Activated CD4-positive, alpha-beta T cell treated with anti-CD3 and anti-CD28 coated beads for 24 hours (primary cell): ENCODE measurements at places on chromosomes 3 and 15.

DNA sequence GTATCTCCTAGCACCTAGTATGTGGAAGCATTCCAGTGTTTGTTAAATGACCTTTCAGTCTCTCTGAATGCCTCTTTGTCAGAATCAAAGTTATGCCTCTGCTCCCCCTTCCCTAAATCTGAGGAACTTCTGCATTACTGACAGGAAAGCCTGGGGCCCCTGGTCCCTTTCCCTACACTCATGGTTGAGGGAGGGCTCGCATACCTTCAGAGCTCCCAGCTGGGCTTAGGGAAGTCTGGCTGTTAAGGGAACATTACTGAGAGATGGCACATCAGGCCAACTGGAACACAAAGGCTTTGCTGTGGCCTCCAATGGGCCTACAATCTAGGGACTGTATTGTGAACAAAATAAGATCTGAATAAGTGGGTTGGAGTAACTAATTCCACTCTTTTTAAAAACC lies 10.3 kb downstream of the PKM start:
- no peak for DNase-seq

DNA sequence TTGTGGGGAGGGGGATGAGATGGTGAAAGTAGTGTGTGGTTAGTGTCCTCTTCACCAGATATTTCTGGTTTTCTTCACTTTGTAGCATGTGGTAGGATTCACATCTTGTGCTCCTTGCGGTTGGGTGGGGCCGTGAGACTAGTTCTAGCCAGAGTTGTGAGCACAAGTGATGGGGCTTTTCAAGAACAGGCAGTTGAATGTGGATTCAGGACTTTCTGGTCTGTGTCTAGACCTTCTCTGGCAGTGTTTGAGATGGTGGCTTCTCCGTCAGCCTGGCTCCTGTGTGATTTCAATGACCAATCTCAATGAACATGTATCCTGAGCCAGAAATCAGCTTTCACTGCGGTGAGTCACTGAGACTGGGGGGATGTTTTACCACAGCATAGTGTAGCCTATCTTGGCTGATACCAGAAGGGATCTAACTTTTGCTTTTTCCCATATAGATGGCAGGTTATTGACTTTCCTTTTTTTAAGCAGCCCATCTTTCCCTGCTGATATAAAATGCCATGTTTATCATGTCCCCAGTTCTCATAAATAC lies 82.6 kb downstream of the RPLP1 start:
- no peak for DNase-seq

DNA sequence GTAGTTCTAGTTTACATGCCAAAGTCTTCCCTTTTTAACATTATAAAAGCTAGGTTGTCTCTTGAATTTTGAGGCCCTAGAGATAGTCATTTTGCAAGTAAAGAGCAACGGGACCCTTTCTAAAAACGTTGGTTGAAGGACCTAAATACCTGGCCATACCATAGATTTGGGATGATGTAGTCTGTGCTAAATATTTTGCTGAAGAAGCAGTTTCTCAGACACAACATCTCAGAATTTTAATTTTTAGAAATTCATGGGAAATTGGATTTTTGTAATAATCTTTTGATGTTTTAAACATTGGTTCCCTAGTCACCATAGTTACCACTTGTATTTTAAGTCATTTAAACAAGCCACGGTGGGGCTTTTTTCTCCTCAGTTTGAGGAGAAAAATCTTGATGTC lies 21.3 kb downstream of the SLC35A5 start:
- no peak for DNase-seq

DNA sequence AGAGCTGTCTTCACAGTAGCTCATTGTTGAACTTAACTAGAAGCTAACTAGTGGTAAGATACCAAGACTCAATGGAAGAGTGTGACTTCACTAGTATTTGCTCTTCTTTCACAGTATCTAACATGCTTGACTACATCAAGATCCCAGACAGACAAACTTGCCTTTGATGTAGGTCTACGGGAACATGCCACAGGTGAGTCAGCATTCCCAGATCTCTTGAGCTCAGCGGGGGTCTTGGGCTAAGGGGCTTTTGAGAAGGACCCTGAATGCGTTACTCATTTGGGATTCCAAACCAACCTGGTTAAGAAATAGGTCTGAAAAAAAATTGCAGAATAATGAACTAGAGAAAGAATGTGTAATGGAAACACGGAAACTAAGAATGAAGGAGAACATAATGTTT lies 222.4 kb downstream of the RYR3 start:
- DNase-seq, result no peak

DNA sequence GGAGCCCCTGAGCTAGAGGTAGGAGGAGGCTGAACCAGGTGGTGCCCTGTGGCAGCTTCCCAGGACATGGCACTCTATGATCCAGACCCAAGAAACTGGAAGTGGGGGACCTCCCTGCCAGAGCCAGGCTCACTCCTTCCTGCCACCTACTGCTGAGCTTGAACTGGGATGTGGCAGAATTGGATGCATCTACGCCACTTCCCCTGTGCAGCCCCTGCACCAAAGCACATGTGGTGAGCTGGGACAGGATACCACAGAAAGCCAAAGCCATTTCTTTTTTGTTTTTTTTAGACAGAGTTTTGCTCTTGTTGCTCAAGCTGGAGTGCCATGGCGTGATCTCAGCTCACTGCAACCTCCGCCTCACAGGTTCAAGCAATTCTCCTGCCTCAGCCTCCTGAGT lies 518.0 kb upstream of the PPP2R3A start:
- no peak for DNase-seq

DNA sequence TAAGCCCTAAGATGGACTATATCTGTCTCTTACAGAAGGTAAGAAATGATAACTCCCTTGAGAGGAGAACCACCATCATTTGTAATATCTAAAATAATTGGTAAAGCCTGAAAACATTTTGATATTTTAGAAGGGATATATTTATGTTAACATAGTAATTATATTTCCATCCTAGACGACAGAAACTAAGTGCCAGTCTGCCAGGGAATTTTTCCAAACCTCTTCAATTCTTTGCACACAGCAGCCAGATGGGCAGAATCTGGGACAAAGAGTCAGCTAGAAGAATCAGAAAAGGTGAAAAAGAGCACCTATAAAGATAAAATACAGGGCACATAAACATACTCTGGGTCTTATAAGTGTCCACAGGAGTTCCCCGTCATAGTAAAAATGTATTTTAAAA lies 70.0 kb upstream of the CBLB start:
- DNase-seq, result no peak

DNA sequence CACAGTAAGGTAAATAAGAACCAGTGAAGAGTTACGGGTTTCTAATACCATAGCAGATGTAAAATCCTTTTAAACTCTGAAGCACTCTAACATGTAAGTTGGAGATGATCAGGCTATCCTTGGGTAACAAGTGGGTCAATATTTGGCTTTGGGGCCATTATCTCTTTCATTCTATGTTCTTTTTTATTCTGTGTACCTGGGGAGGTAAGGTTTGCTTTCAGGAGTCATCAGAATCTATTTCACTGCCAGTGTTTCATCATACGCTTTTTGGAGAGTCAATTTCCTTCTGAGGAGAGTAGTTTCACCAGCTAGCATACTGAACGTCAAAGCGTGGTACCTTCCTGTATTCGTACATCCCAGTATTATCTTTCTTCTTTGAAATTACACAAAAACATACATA lies 166.5 kb downstream of the GMNC start:
- DNase-seq, result no peak

DNA sequence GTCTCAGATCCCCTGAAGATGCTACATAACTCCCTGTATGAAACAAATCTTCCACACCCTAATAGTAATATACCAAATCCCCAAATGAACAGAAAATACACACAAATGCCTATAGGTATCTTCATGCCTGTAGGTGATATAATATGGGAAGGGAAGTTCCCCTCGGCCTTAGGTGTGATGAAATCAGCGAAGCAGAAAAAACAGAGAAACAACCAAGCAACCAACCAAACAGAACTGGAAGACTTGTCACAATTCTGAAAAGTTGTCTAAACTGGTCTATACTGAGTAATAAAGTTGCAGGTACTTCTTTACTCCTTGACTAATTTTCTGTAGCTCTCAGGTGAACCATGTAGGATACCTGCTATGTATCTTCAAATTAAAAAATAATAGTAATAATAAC lies 82.2 kb upstream of the SATB1 start:
- DNase-seq, result no peak

GRCh38 chr15:81091889-81092558 lies 42.0 kb upstream of the CFAP161 start:
- no peak for DNase-seq

DNA sequence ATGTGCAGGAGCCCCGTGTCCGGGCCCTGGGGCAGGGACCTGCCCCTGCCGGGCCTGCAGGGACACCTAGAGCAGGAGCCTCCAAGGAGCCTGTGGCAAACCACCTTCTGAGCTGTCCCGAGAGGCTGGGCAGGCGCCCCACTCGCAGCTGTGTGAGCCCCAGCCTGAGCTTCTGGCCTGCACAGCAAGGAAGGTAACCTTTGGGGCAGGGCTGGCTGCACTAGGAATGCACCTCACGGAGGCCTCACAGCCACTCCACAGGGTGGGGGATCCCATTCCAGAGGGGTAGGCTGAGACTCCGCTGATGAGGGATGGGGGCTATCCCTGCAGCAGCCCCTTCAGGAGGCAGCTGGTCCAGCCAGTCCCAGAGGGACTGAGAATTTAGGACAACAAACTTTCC lies 68.1 kb downstream of the DNAJB8 start:
- no peak for DNase-seq

DNA sequence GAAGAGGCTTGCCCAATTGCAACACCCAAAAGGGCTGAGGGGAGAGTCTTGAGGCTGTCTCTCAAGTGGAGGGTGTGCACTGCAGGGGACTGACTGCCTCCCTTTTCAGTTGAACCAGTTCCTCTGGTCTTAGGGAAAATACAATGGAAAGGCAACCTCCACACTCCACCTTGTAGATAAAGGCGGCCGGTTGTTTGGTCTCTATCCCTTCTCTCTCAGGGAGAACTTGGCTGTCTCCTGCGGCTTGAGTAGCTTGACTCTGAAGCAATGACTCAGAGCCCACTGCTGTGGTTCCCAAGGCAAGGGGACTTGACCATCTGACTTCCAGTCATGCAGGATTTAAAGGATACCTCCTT lies 143.2 kb upstream of the UMPS start:
- DNase-seq, result no peak

DNA sequence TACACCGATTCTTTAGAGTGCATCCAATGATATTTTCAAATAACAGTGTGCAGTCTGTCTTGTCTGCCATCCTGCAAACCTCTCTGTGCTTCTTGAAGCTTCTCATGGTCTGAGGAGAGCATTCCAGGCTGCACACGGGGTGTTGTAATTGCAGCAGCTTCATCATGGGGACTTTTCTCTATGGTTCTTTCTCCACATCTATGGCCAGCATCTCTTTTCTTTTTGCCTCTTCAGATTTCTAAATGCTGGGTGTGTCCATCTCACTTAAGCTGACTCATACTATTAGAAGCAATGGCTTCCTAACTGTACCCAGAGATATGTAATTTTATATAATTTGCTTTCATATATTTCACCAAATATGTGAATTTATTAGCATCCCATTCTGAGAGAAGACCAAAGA lies 63.8 kb upstream of the EPHB3 start:
- no peak for DNase-seq

DNA sequence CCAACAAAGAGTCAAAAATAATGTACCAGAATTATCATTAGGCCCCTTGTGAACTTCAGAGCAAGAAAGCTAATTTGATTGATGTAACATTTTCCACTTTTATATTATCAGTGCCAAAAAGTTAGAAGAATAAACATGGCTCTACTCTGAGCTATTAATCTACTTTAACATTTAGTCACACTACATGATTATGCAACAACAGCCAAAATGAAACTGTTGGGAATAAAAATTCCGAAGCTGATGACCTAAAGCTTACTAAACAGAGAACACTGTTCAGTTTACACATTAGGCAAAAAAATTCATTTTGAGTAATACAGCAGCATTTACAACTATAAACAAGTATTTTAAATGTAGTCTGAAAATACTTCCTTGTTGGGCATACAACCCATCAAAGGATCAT lies 1134.1 kb downstream of the EPHA3 start:
- DNase-seq, result no peak

DNA sequence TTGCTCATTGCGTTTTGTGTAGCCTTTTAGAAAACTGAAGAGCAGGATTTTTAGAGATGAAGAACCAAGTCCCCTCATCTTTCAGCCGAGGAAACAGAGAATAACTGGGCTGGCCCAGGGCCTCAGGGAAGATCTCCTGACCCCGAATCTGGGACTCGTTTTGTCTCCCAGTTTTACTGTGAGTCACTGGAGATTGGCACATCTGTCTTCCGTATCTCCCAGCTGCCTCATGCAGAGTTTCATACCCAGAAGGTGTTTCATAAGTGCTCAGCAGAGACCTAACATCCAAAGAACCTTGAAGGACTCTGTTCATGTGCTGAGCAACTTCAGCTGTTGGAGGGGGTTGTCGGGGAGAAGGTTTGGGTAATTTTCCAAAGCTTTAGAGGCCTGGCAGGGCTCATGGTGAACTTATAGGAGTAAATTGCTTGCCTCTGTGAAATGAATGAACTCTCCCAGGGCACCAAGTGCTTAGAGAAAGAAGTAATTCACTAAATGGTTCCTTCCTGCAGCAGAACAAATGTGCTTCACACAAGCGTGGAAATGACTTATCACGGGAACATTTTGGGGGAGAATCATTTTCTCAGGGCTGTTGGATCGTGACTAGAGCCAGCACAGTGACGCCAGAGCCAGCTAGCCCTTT lies 121.4 kb downstream of the FAM43A start:
- no peak for DNase-seq

GRCh38 chr3:105931500-105931899 lies 62.7 kb upstream of the CBLB start:
- no peak for DNase-seq

GRCh38 chr15:71596672-71597071 lies 213.7 kb upstream of the NR2E3 start:
- no peak for DNase-seq

- DNase-seq, result no peak
Measured at GRCh38 chr3:11062704-11063103, 70.2 kb downstream of the SLC6A1 start.

GRCh38 chr3:160402221-160403027 lies 3.0 kb downstream of the SMC4 start:
- DNase-seq, result no peak

DNA sequence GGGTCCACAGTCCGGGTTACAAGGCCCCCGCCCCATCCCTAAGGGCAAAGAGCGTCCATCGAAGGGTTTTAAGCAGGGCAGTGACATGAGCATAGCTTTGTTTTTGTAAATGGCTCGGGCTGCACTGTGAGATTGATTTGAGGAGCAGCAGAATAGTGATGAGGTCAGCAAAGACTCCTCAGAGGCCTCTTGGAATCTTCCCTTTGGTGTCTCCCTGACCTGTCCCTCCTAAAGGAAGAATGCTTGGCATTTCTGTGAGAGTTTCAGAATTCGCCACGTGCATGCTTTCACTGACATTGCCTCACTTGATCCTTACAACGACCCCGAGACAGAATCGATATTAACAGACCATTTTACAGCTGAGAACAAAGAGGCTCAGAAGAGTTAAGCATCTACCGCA lies 20.3 kb downstream of the LAMP3 start:
- no peak for DNase-seq
